Right cardiac atrium (tissue), 5 donors: ENCODE measurements at places on chromosomes 1 and 21. TPM values are rescaled to one million over a fixed set of nuclear protein-coding genes. Genes with fewer than 3 reads are reported as not detected.

GRCh38 chr21:44351535-44352252 is 1.7 kb upstream of the TRPM2 start:
- DNase-seq = peak; percentile 42

DNA sequence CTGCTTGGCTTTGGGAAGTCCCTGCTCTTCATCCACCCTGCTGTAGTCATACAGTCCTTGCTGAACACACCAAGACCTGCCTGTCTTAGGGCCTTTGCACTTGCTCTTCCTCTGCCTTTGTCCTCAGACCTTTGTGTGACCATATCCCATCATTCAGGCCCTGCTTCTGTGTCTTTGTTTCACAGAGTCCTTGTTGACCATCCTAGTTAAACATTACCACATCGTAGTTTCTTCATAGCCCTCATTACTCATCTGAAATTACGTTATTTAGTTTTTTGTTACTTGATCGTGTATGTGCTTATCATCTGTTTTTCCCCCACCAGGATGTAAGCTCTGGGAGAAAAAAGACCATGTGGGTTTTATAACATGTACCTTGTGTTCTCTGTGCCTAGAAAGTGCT is 18.3 kb upstream of the SPRR5 start:
- DNase-seq = no peak

DNA sequence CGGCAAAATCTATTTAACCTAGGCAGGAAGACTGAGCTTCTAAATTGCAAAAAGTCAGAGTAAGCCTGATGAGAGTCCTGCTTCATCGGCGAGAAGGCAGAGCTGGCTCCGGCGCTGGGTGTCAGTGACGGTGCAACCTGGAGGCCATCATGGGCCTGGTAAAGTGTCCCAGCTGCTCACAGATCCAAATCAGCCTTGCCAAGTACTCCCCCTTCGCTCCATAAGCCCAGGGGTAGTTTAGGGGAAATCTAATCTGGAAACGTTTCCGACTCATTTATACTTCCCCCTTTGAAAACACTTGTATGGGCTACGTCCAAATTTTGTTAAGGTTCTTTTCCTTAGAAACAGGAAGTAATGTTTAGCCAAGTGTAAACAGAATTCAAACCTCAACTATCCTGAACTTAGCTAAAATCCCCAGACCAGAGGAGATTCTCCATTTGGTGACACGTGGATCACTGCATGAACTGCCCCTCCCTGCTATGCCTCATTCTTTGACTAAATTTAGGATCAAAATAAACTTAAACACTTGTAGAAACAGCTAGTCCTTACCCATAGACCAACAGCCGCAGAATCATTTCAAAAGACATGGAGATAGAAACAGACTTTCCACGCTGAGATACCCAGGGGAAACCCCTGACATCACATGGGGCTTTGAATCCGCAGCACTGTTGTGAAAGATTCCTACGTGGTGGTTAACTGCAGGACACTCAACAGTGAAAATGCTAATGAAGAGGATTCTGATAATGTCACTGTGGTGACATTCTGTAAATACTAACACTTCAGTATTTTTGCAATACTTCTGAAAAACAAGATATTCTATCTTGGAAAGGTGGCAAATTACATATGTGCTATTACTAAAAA is 172.7 kb downstream of the TGFBR3 start:
- peak; percentile 88 for DNase-seq

DNA sequence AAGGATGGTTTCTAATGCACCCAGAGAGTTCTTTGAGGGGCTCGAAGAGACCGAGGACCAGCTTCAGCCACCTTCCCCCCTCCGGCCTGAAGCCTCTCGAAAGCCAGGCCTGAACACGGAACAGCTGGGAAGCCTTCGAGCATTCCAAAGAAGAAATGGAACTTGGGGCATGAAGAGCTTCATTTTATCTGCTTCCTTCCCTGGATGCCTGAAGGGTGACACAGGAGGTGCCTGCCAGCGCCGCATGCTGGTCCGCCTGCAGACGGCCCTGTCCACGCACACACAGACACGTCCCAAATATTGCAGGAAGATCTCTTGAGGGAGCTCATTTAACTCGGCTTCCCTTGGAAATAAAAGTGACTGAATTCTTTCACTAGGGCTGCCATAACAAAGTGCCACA is 73.7 kb downstream of the TOMM20 start:
- DNase-seq = no peak

FAM72B gene
- total RNA-seq = 1.0 TPM

C1orf226 gene
- 5.4 TPM for total RNA-seq

DNA sequence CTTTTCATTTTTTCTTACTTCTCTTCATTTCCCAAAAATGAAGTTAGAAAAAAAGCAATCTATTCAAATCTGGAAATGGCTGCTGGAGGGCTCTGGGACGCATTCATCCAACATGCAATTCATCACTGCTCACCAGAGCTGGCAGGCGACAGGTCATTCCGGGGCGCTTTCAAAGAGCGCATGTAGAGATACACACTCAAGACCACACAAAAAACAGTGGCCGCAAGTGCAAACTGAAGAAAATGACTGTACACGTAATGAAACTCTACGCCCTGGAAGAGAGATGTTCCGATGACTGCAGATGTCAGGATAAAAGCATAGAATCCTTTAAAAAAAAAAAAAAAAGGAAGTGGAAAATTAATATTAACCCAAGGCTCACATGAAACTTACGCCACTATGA is 15.5 kb downstream of the LBR start:
- no peak for DNase-seq

DNA sequence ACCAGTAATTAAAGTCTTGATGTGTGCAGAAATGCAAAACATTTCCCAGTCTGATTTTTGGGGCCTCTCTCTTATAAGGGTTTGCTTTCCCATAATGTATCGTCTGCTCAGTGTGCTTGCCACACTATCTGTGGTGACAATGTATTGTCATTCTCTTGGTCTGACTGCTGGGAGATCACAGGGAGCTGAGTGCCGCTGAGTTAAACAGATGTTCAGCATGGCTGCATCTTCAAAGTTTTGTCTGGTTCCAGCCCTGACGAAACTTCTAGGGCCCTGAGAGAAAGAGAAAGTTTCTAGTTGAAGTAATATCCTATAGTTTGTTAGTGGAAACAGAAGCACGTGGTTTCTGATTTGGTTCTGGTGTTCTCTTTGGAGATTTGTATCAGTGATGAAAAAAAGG is 42.6 kb downstream of the DNM3 start:
- DNase-seq = no peak

DNA sequence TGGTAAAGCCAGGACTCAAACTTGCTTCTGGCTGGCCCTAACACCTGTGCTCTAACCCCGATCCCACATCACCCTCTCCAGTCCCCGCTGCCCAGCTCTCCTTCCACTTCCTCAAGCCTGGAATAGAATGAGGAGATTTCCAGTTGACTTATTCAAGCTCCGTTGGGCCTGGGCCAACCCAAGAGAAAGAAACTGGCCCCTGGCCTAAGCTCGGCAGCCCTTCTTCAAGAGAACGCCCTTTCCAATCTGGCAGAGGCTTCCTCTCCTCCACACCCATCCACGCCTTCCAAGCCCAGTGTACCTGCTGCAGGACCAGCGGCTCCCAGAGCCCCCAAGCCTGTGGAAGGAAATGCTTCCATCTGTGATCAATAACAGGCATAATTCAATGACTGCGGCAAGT is 51.9 kb downstream of the LRRN2 start:
- peak; percentile 75 for DNase-seq

- DNase-seq = no peak
Observed at GRCh38 chr1:118487091-118487490, 302.1 kb upstream of the SPAG17 start.

- DNase-seq = no peak
Observed at GRCh38 chr1:246784621-246785493, 60.6 kb downstream of the SCCPDH start.

GRCh38 chr1:112998592-112999235 is 42.7 kb upstream of the SLC16A1 start:
- peak; percentile 82 for DNase-seq

DNA sequence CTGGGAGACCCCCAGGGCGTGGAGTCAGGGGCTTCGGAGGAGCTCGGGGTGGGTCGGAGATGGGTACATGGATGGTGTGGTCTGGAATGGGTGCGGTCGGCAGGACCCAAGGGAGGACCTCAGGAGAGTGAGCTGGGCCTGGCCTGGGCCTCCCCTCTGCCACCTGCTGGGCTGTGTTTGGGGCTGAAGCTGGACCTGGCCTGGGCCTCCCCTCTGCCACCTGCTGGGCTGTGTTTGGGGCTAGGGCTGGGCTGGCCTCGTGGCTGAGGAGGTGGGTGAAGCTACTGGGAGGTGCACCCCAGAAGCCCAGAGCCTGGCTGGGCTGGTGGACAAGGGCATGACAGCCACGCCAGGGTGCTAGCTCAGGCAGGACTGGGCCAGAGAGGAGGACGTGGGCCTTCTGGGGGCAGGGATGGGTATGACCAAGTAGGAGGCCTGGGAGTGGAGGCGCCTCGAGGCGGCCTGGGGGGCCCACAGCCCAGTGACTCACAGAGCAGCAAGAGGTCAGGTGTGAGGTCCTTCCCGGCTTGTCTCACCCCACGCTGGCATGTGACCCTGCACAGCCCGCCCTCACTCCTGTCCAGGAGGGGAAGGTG is 14.5 kb downstream of the SAMD11 start:
- no peak for DNase-seq

CD1B gene
- total RNA-seq = not detected

DNA sequence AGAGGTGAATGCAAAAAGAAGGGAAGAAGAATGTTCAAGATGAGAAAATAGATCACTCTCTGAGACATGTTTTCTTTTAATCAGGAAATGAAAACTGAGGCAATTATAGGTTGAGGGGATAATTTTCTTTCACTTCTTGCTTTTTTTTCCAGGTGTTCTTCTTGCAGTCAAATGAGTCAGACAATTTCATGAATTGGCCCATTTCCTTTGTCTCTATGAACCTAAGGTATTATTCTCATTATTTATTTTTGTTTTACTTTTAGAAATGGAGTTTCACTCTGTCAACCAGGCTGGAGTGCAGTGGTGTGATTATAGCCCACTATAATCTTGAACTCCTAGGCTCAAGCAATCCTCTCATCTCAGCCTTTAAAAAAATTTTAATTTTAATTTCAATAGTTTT is 3.5 kb upstream of the VASH2 start:
- no peak for DNase-seq

- DNase-seq = no peak
Observed at GRCh38 chr21:31744182-31744800, 12.4 kb upstream of the SCAF4 start.

DNA sequence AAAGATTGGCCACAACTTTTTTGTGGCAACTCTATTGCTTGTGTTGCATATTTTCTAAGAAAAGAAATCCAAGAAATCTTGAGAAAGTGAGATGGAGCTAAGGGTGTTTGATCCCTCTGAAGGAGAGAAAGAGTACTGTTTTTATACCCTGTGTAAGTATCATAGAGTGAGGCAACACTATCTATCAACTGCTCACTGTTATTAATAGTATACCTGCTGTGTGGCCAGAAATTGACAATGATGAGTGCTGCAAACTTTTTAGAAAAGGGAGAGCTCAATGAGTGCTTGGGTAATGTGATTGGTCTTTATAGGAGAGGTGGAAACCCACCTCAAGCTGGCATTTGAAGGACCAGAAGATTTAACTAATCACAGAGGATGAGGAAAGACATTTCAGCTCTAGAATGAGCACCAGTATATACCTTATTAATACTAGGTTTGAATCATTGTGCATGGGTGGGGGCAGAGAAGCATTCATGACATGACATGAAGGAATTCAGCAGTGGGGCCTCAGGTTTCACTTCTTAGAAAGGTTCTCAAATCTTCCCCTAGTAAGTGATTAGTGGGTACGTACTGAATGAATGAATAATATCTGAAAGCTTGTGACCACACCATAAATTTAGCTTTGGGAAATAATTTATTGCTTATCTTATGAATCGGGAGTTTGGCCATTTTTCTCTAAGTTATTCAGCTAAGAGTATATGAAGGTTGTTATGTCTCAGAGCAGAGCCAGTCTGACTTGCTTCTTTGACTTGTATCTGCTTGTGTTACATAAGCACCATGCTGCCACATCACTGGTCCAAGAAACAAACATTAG is 169.2 kb upstream of the SGIP1 start:
- DNase-seq = no peak

DNA sequence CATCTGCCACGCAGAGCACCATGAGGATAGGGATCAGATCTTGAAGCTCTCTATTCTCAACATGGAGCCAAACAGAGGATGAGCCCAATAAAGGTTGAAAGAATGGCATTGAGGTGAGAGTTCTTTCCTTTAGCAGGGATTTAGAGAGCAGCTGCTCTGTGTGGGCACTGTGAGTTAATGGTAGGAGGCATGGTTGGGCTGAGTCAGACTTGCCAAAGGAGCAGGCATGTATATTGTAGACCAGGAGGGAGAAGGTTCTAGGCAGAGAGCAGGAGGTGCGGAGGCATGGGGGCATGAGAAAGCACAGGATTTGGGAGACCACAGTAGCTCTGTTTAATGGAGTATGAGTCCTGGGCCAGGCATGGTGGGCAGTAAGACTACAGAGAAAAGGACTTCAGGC is 32.0 kb downstream of the TMEM53 start:
- DNase-seq = no peak

LHX4 gene
- total RNA-seq = not detected

NHLH1 gene
- total RNA-seq = not detected

DNA sequence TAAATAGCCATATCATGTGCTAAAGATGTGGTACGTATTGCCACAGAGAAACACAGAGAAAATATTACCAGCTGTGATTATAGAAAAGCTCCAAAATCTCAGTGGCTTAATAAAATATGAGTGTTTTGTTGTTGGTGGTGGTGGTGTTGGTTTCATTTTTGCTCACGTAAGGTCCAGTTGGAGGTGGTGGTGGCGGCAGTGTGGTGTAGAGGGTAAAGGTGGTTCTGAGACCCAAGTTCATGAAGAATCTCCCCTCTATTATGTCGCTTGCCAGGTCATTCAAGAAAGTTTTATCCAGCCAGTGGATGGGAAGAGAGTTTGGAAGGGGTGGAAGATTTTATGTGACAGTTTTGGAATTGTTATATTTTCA is 217.6 kb upstream of the SAMSN1 start:
- DNase-seq = no peak

DNA sequence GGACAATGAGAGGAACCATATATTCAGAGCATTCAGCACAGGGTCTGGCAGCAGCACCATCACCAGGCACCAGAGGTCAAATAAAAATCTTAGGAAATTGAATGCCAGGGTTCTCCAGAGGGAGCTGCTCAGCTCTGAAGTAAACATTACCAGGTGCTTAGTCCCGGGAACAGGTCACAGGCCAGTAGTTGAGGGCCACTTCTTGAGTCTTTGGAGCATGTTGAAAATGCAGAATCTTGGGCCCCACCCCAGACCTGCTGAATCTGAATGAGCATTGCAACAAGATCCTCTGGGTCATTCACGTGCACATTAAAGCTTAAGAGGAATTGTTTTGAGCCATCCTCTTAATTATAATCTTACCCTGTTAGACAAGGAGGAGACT is 33.8 kb downstream of the PHC2 start:
- no peak for DNase-seq

GRCh38 chr1:192974701-192975100 is 84.5 kb downstream of the UCHL5 start:
- DNase-seq = no peak

TSPEAR gene
- total RNA-seq = 1.4 TPM

DNA sequence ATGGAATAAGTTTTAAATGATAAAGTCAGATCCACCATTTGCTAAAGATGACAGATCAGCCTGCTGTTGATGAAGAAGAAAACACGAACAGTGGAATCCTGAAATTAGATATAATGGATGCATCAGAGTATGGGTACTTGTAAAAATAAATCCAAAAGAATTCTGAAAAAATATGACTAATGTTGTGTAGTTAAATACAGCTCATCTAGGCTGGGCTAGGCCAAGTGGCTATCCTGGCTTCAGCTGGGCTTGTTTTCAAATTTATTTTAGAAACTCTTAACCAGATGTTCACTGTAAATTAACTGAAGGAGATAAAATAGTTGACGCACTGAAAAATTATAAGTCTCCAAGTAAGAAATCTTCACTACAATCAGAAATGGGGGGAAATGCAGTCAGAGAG is 7.4 kb upstream of the RGS2 start:
- no peak for DNase-seq
